ENCODE measurements at places on chromosomes 1 and 21.

GRCh38 chr1:19644681-19645410 lies 735 bp downstream of the NBL1 start:
- DNase-seq = no peak

- no peak for DNase-seq
Measured at GRCh38 chr1:117985973-117986372, 56.4 kb downstream of the WDR3 start.

DNA sequence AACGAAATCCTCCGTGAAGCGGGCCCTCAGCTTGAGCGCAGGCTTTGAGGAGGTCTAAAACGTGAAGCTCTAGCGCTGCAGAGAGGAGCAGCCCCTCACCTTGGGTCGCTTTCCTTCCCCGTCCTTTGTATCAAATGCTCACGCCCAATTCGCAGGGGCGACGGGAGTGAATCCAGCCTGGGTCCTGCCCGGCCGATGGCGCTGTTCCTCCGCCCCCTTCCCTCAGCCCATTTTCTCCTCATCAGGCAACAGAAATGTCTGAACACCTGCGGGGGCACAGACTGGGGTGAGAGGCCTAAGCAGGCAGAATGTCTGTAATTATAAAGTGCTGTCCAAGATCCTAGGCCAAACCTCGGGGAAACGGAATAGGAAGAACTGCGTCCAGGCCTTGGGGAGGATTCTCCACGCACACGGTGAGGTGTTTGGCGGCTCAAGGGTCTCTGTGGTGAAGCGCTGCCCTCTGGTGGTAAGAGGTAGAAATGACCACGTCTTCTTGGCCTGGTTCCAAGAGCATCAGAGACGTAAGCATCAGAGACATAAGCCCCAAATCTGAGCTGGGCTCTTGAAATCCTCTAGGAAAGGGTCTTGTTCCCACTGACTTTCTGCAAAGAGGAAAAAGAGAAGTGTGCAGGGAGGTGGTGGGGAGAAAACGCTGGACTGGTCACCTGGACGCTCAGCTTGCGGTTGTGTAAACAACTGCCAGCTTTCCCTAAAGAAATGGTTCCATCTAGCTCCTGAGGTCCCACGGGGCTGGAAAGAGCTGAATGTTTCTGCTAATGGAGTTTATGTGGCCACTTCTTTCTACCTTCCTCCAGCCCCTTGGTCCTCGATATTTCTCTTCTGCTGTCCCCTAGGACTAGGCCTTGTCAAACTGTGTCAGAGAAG lies 92.1 kb upstream of the CD53 start:
- DNase-seq = peak; percentile 36

DNA sequence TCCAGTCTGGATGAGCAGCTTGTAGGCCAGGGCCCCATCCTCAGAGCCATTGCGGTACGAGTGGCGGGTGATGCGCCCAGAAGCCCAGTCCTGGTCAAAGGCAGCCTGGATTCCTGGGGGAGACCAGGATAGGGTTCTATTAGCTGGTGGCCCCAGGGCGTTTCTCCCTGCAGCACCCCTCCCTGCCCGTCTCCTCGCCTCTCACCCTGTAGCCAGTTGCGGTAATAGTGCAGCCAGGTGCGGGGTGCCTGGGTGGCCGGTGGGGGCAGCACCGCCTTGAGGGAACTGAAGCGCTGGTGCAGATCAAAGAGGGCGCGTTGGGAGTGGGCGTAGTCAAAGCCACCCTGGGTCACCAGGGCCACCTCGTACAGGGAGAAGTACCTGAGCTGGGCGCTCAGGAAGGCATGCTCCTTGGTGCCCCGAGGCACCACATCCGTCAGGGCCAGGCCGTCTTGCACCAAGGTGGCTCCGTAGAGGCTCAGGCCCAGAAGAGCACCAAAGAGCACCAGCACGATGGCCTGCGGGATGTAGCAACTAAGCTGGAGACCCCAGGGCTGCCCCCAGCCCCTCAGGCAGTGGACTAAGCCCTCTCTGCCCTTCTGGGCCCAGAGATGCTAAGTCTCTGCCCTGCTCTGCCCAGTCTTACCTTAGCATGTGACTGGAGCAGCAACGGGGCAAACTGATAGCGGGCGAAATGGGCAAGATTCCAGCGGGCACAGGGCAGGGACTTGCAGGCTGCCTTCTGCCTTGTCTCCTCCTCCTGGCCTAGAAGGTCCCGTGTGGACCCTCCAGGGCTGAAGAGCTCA lies 15.7 kb downstream of the PTCH2 start:
- DNase-seq = no peak

DNA sequence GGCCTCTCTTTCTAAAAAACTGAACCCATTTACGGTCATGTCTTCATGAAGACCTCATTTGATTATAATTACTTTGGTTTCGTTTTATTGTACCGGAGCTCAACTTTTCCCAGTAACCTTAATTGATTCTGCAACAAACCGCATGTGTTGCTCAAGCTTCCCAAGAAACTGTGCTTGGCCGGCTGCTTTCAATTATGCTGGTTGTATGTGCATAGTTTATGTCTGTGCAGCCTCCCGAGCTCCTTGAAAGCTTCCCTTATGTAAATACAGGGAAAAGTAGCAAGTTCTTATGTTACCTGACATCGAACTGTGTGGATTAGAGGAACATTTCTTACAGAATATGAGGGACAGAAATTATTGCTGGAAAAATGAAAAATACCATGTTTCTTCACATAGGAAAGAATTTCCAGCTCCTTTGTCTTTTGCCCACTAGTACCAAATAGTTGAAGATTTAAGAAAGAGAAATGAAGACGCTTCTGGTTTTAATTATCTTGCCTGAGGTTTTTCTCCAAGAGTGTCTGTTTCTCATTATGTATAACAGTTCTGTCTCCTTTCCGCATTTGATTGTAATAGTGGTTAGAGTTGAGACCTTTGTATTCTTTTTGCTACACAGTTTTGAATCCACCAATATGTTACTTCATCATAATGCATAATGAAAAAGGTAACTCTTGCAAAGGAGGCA lies 2.1 kb downstream of the VCAM1 start:
- DNase-seq = no peak

DNA sequence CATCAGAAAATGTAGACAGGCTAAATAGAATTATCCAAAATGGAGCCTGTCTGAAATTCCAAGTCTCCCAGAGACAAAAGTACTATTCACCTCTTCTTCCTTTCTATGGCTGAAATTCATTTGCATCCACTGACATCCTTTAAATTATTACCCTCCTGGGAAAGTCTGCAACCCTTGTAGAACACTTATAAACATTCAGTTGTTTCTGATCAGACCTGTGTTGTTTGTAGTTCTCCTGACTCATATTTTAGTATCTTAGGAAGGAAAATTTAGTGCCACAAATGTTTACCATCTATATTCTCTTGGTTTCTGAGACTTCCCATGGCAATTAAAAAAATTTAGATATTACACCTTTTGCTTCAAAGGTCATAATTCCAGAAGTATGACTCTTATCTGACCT lies 69.6 kb upstream of the C1orf105 start:
- DNase-seq = no peak

- peak; percentile 56 for DNase-seq
Measured at GRCh38 chr1:204171751-204172178, 5.6 kb upstream of the REN start.

DNA sequence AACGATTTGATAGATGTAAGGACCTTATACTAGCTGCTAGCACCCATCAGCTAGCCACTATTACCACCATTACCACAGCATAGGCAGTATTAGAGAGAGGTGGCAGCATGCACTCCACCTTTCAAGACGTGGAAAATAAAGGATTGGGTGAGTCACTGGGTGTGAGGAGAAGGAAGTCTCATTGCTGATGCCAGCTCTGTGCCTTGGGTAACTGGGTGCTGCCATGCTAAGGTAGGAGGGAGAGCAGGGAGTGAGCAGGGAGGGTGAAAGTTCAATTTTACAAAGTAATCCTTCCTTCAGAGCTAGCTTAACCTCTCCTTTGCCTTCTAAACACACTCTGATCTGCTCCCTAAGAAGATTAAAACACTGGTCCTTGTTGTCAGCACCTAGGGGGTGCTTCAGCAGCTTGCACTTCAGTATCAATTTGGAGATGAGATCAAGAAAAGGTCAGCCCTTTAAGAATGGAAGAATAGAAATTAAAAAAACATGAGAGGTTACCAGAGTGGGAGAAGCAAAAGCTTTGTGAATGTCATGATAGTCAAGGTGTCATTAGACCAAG lies 1.8 kb upstream of the LIN9 start:
- DNase-seq = no peak

GRCh38 chr21:37551993-37552355 lies 185.4 kb downstream of the DYRK1A start:
- no peak for DNase-seq

GRCh38 chr1:102191723-102192122 lies 195.0 kb upstream of the OLFM3 start:
- peak; percentile 27 for DNase-seq

GRCh38 chr1:234507089-234507488 lies 28.1 kb upstream of the TARBP1 start:
- no peak for DNase-seq

DNA sequence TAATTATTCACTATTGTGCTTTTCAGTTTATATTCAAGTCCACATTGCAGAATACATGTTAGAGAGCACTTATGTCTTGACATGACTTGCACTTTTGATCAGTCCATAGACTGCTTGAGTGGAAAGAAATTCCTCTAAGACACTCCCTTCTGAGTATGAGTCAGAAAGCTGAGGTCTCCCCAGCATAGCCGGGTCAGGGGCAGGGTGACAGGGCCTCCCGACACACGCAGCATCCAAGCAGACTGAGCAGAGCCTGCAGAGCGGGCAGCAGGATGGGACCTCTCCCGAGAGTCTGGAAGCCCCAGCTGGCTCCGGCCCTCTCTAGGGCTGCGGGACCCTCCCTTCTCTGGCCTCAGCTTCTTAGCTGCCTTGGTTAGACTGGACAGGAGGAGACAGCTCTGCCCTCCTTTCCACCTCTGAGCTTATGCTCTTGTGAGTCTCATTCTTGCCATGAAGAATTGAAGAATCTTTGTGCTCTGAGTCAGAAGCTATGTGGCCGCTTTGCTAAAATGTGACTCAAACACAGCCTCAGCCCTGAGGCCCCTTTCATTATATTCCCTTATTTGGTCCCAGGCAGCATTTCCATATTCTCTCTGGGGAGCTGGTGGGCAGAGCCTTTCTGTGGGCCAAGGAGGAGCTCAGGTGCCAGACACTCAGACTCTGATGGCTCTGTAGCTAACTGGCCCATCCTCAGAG lies 11.2 kb upstream of the CAPN2 start:
- DNase-seq = peak; percentile 69
